ENCODE measurements at places on chromosomes 5 and 9.

- peak; percentile 65 for DNase-seq
Measured at GRCh38 chr9:120619751-120620655, 40.0 kb upstream of the CDK5RAP2 start.

DNA sequence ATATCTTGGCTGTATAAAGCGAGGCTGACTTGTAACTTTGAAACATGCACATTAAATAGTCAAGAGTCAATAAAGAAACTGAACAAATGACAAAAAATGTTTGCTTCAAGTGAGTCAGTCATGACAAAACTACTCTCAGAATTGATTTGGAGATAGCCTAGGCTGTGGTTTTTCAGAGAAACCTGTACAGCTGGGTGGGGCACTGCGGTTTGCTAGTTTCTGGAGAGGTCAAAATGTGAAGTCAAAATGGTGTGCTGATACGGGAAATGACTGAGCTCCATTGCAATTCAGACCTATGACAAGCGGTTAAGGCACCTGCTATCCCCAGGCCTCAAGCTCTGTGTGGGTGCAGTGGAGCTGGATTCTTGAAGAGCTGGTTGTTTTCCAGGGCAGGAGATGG is 10.3 kb upstream of the CD180 start:
- DNase-seq = peak; percentile 83

DNA sequence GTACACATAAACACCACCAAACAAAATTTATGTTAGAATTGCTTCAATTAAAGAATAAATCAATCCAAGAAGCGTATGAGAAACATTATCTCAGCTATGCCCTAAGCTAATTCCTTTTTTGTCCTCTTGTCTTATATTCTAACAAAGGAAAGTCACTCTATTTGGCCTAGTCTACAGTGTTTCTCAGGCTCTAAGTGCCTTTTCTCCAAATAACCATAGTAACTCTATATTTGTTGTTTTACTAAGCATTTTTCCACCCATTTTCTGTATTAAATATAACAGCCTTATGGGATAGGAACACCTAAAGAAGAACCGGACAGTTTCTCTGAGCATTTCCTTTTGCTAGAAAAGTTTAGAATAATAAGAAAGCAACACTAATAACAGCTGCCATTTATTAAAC is 120.1 kb upstream of the MTAP start:
- no peak for DNase-seq

DNA sequence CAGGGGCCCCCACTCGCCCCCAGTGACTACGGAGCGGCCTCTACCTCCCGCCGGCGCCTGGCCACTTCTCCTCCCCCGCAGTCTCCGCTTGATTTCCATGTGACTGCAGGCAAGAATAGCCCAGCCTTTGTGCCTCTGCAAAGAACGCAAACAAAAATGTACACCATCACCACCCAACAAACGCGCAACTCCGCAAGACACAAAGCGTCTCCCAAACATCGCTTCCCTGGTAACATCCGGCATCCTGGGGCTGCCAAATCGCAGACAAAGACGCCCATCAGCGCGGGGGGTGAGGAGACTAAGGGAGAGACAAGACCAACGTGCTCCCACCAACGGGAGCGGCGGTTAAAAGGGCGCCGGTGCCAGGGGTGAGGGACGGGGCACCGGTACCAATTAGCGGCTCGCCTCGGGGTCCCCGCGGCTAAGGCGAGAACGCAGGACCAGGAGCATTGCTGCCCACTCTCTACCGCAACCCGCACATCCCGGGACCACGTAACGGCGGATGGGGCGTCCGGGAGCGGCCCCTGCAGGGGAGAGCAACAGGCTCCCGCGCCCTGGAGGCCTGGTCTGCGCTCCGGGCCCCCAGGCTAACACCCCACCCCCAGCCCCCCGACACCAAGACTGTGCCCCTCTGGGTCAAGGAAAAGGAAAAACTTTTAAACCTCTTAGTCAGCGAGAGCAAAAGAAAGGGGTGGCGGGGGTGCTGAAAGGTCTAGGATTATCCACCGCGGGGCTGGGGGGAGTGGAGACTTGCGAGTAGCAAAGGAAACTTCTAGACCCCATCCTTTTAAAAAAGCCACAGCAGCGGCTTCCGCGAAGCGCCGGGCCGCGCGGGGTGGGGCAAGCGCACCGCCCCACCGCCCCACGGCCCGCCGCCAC is 885 bp downstream of the MPDZ start:
- peak; percentile 2 for DNase-seq

DNA sequence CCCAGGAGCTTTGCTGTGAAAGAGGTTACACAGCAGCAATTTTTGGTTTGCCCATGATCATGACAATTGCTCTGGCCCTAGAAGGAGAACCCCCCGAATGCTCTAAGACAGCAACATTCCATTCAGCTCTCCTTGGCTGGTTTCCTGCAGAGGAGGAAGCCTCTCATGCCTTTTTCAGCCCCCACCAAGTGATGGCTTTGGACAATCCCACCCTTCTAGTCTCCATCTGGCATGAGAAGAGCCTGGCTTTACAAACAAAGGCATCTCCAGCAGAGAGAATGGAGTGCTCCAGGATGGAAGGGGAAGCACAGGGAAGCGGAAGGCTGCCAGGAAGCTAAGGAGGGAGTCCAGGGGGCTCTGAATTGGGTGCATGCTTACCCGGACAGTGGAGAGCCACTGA is 98.4 kb downstream of the CRB2 start:
- DNase-seq = no peak

- no peak for DNase-seq
Measured at GRCh38 chr5:76469656-76470290, 66.7 kb downstream of the IQGAP2 start.

DNA sequence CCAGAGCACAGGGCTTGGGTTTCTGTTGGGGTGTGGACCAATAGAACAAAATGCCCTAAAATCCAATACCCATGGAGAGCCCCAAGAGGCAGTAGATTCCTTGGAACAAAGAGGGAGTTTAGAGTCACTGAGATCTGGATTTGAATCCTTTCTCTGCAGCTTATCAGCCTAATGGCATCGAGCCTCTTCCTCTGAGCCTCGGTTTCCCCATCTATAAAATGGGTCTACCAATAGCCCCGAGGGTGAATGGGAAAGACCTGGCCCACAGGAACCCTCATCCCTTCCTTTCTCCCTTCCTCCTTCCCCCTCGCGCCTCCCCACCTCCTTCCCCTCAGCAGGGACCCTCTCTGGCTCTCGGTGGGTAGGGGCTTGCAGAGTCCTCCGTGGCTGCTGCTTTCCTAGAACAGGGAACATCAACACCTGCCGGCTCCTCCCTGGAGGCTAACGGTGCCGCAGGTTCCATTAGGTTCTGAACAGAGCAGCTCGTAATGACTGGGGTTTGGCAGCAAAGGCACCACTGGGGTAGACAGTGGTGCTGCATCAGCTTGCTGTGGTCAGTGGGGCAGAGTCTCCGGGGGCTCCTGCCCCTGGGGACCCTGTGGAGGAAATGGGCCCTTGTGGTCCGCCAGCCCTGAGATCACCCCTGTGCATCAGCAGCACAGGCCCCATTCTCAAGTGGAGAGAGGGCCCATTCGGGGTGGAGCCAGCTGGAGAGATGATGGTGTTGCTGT is 40.3 kb downstream of the NEK6 start:
- DNase-seq = no peak

- no peak for DNase-seq
Measured at GRCh38 chr9:134061019-134061687, 6.7 kb downstream of the BRD3 start.

DNA sequence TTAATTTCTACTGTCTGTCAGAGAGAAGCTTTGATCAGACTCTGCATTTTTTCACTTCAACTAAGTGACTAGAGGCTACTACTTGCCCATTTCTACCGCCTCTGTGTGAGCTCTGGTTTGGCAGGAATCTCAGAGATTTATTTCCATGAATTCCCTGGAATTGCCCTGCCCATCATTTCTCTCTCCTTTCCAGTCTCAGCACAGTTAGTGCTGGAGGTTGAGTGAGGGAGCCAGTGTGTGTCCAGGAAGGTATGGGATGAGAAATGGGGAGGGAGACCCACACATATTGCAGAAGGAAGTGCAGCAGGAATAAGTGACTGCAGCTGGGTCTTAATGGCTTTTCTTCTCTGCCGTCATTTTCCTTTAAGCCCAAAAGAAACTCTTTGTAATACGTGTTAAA is 443.1 kb upstream of the ZNF462 start:
- DNase-seq = no peak

DNA sequence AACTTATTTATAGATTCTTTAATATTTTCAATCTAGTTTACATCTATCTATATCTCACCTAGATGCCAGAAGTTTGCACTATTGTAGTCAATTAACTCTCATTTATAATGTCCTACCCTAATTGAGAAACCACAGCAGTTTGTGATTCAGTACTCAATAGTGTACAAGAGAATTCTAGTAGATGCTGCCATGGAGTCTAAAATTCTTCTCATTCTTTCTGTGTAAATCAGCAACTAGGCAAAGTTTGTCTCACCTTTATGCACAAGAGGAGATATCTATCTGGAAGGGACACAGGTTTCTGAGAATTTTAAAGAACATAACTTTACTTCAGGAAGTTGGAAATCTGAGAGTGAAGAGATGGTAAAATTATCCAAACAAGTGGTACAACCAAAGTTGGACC is 173.0 kb upstream of the FBXL7 start:
- DNase-seq = no peak

DNA sequence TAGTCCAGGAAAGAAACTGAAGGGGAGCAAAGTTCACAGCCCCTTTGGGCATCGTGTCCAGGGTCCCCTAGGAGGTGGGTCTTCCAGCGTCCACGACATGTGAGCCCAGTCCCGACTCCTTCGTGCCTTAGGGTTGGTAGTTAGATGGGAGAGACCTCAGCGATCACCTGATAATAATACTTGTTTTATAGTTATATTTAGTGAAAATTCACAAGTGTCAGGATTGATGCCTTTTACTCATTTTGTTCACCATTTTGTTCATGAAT is 20.1 kb downstream of the SPAAR start:
- DNase-seq = no peak

- DNase-seq = no peak
Measured at GRCh38 chr5:10607666-10608073, 43.8 kb downstream of the ANKRD33B start.

- DNase-seq = no peak
Measured at GRCh38 chr5:96780626-96781025, 27.1 kb downstream of the ERAP1 start.

DNA sequence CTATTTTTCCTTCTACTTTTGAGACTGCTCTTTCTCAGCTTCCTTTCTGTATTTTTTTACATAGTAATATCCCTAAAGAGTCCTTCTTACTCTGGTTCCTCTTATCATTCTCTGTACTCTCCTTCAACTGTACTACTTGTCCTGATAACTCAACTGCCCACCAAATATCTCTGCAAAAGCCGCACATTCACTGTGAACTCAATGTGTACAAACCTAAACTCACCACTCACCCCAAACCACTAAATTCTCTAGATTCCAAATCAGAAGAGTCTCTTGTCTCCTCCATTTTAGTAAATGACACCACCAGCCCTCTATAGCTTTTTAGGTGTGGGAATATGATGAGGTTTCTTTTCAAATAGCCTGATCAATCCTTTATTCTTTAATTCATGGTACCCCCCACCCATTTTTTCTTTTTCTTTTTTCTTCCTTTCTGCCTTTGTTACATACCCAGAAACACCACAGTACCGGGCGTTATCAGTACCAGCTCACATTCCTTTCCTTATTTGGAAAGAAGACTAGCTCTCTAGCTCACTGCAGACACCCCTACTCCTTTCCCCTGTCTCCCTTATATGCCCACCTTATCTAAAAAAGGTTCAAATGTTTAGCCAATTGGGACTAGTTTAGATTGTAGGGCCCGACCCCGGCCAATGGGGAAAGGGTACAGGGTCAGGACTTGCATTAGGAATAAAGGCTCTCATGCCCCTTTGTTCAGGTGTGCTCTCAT is 63.1 kb upstream of the RANBP6 start:
- DNase-seq = no peak

DNA sequence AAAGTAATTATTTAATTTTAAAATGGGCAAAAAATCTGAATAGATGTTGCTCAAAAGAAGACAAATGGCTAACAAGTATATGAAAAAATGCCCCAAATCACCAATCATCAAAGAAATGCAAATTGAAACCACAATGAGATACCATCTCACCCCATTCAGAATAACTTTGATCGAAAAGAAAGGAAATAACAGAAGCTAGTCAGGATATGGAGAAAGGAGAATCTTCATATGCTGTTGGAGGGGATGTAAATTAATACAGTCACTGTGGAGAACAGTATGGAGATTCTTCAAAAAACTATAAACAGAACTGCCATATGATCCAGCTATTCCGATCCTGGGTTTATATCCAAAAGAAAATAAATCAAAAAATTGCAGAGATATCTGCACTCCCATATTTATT is 418.5 kb upstream of the RGMB start:
- no peak for DNase-seq

GRCh38 chr5:115634343-115635132 is 8.7 kb upstream of the TMED7 start:
- DNase-seq = peak; percentile 91

GRCh38 chr5:173669483-173669882 is 53.0 kb upstream of the BOD1 start:
- no peak for DNase-seq

DNA sequence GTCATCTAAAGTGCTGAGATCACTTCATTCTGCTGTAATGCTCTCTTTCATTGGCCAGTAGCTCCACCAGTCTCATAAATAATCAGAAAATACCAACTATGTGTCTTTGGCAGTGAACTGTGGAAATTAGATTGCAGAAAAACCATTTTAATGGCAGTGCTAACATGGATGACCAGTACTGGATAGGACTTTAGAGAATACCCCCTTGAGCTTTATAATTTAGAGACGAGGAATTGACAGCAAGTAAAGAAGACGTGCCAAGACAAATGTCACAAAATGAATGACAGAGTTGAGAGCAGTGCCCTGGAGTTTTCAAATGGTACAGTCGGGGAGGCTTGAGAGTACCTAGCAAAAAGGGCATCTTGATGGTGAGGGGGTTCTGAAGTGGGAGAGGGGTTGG is 5.8 kb downstream of the MSANTD3 start:
- no peak for DNase-seq

- no peak for DNase-seq
Measured at GRCh38 chr5:116297296-116297814, 212.5 kb downstream of the COMMD10 start.

- no peak for DNase-seq
Measured at GRCh38 chr5:62182802-62183201, 123.2 kb upstream of the KIF2A start.

DNA sequence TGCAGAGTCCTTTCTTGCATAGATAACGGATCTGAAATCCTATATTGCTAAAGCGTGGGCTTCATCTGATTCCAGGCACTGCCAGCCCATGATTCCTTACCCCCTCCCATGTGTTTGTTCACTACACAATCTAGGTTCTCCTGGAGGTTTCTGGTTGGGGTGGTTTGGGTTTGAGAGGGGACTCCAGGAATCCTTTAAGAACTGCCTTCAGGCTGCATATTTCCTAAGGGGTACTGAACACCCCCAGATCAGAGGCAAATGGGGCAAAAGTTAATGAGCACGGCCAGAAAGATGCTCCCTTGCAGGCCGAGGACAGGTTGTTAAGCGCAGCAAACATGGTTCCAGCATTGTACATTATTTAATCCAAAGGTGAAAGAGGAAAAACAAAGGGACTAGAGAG is 9.9 kb downstream of the NR2F1 start:
- DNase-seq = no peak
